ENCODE measurements at places on chromosomes 16 and 17. TPM values are rescaled to one million over a fixed set of nuclear protein-coding genes. Genes with fewer than 3 reads are reported as not detected.

GRCh38 chr17:19705771-19706770, 10.3 kb downstream of the SLC47A2 start:
- DNase-seq, result no peak

DNA sequence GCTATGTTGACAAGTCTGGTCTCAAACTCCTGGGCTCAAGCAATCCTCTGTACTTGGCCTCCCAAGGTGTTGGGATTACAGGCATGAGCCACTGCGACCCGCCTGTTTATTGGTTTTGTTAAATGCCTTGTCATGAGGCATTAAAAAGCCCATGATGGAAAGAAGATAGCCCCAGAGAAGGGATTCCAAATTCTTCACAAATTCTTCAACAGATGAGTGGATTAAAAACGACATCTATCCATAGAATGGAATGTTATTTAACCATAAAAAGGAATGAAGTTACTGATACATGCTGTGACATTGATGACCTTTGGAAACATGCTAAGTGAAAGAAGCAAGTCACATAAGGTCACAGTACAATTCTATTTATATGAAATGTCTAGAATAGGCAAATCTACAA, 4.7 kb downstream of the SGF29 start:
- DNase-seq, result no peak

GRCh38 chr16:1975432-1976215, 3.8 kb downstream of the TBL3 start:
- DNase-seq, result no peak

GP1BA gene
- total RNA-seq, result not detected

NAGS gene
- 6.1 TPM for total RNA-seq

CTF1 gene
- 4.7 TPM for total RNA-seq

Data from renal cortical epithelial cell (primary cell).